ENCODE measurements at places on chromosomes 6 and 20.

- no peak for DNase-seq
Observed at GRCh38 chr6:78607189-78607588, 260.2 kb upstream of the IRAK1BP1 start.

DNA sequence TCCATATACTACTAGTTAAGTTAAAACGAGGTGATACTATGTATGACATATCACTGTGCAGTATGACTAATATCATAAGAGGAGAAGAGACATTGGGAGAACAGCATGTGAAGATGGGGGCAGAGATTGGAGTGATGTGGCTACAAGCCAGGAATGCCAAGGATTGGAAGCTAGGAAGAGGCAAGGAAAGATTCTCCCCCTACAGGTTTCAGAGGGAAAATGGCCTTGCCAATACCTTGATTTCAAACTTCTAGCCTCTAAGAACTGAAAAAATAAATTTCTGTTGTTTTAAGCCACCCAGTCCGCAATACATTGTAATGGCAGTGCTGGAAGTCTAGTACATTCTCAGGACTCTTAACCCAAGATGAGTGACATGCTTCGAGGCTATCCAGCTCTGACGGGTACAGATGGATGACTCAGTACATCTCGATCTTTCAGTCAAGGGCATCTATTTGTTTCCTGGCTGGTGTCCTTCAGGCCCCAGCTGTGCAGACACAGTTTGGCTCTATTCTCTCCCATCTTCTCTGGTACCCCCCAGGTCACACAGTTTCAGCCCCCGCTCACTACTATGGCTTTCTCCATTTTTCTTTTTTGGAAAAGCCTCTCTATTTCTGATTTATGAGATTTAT, 55.5 kb upstream of the THEMIS start:
- no peak for DNase-seq

DNA sequence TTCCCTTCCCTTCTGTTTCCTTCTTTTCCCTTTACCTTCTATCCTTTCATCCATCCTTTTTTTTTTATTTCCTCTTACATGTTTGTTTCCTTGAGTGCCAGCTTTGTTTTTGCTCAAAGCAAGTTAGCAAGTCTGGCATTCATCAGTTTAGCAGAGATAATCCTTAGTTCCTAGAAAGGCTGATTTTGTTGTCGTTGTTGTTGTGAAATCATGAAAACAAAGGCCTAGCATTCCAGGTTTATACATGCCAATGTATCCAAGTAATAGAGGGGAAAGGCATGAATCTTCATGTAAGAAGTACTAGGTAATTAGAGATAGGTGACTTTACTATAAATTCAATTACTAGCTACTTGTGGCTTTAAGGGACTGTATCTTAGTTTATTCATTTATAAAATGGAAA, 45.9 kb downstream of the TFAP2B start:
- no peak for DNase-seq

DNA sequence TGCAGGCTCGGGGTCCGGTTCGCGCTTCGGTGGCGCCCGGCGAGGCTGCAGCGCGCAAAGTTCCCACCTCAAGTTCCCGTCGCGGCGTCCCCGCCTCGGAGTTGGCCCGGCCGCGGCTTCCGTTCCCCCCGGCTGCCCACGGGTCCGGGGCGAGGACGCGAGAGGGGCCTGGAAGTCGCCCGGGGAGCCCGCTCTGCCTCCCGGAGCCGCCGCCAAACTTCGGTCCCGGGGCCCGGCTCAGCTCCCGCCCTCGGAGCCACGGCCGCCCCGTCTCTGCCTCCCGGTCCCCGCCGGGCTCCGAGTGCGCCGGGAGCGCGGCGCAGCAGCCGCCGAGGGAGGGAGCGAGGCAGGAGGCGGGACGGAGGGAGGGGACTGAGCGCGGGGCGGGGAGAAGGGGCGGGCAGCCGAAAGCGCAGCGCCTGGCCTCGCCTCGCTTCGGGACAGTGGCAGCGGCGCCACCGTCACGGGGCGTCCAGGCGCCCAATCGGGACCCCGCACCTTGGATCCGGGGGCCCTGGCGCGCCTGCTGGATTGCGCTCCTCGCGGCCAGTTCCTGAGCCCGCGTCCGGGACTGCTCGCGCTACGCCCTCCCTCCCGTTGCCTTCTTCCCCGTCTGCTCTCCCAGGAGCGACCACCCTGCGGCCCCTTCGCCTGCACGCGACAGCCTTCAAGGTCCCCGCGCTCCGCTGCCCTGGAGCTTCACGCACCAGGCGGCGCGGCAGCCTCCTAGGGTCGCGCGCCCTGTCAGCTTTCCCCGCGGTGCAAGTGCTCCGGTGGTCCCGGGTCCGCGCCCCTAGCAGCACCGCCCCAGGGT, at the start of gene KCNG1:
Gene KCNG1, minus strand, starts transcription at position 305 of the 814 bp plus-strand sequence. CDS start 12,769 bp downstream, outside the sequence.
- DNase-seq: peak; percentile 50

DNA sequence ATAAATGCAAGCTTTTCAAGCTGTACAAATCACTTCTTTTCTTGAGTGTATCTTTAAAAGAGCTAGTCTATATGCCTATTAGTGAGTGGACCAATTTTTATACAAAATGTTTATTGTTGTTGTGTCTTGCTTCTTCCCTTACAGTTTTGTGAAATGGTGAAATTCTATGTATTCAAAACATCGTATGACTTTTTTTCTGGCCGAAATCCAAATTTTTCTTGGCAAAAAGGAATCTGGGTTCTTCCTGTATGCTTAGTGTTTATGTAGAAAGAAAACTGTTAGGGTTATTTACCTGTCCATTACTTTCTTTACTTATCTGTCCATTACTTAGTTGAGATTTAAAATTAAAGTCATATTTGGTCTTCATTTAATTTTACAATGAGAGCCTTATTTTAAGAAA, 153.9 kb downstream of the MMS22L start:
- DNase-seq: no peak

GRCh38 chr6:155223646-155224451, 40.0 kb upstream of the CLDN20 start:
- no peak for DNase-seq

DNA sequence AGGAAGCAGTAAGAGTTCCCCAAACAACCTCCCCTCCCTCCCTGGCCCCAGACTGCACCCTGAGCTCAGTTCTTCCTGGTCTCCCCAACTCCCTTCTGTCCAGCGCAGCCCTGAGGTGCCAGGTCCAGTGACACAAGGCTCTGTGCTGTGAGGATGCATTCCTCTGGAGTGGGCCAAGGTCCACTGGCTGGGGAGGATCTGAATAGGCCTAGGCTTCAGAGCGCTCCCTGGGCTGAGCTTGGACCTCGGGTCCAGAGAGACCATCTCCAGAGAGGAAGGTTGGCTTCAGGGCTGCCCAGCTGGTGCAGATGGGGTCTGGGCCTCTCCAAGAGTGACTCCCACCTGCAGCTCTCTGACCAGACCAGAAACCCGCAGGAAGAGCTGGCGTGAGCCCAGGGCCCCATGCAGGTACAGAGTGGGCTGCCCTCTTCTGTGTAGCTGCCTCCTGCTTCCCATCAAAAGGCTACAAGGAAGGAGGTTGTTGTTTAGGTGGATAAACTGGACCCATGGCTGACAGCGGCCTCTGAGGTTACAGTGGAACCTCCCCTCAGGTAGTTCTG, 52.3 kb upstream of the MLN start:
- DNase-seq: no peak

DNA sequence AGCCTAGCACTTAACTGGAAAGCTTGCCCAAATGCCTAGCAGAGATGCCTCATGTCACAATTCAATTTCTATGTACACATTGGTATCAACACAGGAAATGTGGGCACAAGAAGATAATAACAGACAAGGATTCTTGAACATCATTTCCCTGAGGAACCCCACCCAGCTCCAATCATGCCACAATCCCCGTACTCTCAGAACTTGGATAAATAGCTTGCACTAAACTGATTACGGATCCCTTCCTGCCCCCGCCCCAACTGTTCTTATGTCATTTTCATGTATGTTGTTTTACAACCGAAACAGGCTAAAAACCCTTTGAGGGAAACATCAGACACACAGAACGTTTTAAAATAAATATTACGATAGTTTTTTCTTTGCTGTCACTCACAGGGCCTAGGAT, 87.1 kb downstream of the BACH2 start:
- no peak for DNase-seq

DNA sequence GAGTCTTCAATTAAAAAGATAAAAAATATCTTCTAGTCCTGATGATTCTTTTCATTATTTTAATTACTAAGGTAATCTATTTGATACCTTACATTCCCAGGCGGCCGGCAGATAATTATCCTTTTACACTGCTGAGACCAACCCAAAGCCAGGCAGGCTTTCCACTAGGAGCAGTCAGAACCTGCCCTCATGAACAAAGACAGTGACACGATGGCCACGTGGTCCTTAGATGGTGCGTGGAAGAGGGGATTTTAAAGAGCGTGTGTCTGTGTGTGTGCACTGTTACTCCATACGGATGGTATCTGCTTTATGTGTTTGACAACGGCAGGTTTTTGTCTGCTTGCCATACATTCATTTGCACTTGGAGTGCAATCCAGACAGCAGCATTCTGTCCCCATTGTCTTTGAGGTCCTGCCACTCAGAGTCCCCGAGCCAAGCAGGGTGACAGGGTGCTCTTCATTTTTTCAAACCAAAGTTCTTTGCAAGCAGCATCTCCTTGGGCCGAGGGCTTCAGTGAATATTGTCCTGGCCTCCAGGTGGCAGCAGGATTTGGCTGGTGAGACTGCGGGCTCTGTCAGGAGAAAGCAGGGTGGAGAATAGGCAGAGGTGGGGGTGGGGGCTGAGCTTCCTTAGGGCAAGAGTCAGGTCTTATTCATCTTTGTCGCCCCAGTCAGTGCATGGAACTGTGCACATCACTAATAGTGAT, 260.5 kb downstream of the NRN1 start:
- DNase-seq: no peak

- DNase-seq: no peak
Observed at GRCh38 chr6:152952045-152952444, 30.8 kb downstream of the FBXO5 start.

DNA sequence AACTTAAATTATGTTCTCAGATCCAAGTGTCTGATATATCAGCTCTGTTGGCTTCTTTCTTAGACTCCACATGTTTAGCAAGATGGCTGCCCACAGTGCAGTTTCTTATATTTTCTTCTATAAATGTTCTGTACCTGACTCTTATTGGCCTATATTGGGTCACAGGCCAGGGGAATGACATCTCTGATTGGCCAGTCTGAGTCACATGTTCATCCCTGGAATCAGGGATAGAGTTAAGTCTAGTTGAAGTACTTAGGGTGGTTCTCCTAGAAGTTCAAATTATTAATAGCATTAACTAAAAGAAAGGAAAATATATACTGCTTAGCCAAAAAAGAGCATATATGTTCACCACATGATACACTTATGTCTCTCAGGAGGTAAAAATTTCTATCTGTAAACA, 105.3 kb upstream of the SLC22A16 start:
- no peak for DNase-seq

DNA sequence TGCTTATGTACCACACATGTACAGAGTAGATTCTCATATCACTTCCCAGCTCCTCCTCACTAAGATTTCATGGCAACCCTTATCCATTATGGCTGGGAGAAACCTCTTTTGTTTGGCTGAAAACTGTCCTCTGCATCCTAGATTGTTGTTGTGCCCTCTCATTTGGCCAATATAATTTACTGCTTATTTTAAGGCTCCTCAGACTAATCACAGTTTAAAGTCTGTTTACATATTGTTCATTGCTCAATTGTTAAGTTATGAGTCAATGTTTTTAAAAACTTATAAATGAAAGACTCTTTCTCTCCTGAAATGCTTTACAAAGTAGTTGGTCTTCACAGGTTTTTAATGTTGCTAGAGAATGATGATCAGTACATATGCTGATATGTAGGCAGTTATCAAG, 57.3 kb downstream of the FAM83B start:
- DNase-seq: no peak

- no peak for DNase-seq
Observed at GRCh38 chr6:118460958-118461470, 87.1 kb upstream of the PLN start.

DNA sequence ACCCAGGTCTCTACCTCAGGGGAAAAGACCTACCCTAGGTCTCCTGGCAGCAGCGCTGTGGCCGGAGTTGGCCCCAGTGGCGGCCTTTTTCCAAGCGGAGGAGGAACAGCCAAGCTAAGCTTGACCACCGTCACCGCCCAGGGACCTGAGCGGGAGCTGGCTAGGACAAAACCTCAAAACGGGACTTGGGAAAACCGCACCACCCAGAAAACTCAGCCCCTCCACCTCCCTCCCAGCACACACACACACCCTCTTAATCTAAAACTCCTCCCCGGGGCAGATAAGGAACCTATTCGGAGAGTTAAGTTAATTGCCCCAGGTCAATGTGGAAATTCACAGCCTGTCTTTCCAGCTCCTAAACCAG, 2.7 kb upstream of the TRERF1 start:
- DNase-seq: no peak

All from NCI-H345 (cell line).